ENCODE measurements at places on chromosomes 7 and 10.

- DNase-seq: no peak
Observed at GRCh38 chr7:151699147-151699927, 177.6 kb downstream of the PRKAG2 start.

DNA sequence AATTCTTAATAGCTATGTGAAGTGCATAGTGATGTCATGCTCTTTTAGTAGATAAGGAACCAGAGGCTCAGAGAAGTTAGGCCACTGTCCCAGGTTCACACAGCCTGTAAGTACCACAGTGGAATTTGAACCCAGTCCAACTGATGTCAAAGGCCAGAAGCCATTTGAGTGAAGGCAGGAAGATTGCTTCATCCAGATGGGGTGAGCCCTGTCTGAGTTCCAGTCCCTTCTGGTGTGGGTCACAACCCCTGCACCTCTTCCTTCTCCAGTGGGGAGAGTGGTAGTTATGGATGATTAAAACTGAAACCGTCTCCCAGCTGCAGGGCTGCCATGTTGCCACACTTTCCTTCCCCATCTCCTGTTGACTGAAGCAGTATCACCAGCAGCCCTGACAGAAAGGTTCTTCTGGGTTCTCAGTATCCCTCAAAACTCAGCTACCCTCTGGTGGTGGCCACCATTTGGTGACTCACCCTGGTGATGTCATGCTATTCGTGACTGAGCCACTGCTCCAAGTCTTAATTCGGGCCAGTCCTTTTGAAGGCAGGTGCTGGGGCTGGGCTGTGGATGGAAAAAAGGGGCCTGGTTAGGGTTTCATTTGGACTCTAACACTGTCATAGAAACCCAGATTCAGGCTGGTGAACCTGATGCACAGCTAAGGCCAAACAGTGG, 1.5 kb upstream of the C10orf95 start:
- peak; percentile 80 for DNase-seq

- DNase-seq: no peak
Observed at GRCh38 chr10:118800920-118801319, 46.1 kb upstream of the CACUL1 start.

DNA sequence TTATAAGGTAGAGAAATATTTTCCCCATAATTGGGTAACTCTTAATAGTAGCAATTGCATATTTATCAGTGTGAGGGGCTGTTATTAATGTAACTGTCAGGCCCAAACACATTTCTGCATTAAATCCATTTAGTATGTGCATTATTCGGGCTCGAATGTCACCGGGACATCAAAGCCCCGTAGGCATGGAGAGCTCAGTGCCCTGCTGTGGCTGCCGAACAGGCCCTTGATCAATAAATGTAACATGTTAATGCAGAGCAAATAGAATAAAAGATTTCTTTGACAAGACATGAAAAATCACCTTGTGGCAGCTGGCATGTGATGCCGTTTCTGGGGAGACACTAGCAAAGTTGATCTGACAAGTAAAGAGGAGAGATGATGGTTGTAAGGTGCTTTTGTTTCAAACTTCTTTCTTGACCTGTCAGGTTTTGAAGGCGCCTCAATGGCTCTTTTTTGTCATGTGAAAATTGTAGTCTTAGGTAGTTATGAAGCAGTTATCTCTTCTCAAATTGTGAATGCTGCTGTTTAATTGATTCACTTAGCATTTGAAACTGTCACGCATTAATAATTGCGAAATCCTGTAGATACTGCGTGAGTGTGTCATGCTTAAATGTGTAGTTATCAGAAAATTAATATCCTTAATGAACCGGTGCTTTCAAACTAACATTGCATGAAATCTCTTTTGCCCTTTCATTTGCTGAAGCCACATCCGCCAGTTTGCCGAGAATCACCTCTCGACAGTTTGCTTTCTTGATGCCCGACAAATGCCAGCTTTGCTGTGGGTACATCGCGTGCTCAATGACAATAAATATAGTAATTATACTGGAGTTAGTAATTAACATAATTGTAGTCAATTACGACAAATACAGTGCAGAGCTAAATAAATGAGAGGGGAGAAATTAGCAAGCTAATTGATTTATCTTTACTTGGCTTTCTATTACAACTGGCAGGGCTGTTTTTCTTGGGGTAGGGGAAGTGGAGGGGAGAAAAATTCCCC, 19.5 kb downstream of the LRMDA start:
- DNase-seq: no peak

DNA sequence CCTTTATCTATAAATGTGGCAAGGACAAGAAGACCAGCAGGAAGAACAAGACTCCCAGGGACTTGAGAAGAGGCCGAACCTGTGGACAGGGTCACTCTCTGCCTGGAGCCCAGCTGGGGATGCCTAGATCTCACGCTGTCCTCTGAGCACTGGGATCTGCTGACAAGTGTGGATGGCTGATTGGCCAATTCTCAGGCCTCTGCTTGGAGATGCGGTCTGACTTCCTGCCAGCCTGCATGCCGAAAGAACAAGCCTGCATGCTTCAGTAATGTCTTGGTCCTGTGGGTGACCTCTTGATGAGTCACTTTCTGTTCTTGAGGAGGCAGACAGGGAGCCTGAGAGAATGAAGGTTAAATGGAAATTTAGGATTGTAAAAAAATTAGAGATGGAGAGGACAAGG, 84.7 kb downstream of the TMEM178B start:
- DNase-seq: no peak
